ENCODE measurements at places on chromosomes 7 and 10. TPM values are rescaled to one million over a fixed set of nuclear protein-coding genes. Genes with fewer than 3 reads are reported as not detected.

The CCDC3 gene
- 0.12 TPM for total RNA-seq

The TMEM176B gene
- not detected for total RNA-seq

The FAM237B gene
- not detected for total RNA-seq

The OPN1SW gene
- total RNA-seq, result not detected

The OR6V1 gene
- not detected for total RNA-seq

The LOXL4 gene
- total RNA-seq, result not detected

The TAS2R41 gene
- not detected for total RNA-seq

The PROSER2 gene
- 0.31 TPM for total RNA-seq

The SLC39A12 gene
- total RNA-seq, result not detected

DNA sequence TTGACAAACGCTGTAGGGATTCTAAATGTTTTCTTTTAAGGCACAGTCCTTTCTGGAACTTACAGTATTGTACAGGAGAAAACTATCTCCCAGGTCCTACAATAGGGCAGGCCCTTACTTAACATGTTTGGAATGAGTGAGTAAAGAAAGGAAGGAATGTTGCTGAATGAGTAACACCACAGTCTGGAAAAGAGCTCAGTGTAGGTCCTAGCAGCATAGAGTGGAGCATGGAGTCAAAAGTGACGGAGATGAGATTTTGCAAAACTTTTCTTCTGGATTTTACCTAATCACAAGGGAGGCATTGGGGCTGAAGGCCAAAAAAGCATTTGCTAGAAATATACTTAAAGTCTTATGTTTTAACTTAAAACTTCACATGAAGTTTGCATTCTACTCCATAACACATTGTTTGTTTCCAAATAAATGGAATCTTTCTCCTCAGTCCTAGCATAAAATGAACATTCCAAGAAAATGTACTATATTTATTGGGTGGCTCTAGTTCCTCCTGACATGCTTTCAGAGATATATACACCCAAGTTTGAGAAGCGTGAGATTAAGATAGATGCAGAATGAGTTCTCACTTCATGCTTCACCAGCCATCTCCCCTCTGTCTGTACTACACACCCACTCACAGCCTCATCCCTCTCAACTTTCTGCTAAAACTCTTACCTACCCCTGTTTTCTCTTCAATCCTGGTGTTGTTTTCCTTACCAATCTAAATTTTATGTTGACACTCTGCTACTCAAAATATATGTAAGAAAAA, 20.2 kb upstream of the ADD3 start:
- no peak overlapping the region for H3K4me3 ChIP-seq
- no peaks in the 10 kb centered on the region for H3K36me3 ChIP-seq
- no peak overlapping the region for H3K27ac ChIP-seq
- peaks cover 8% of the 10 kb centered on the region for H3K27me3 ChIP-seq
- DNase-seq, result no peak

GRCh38 chr10:75098902-75099673, 12.4 kb upstream of the SAMD8 start:
- no peaks in the 10 kb centered on the region for H3K36me3 ChIP-seq
- DNase-seq, result no peak
- H3K4me3 ChIP-seq, result no peak overlapping the region

GRCh38 chr7:130398526-130399090, 18.3 kb downstream of the CPA1 start:
- peaks cover 27% of the 10 kb centered on the region for H3K4me1 ChIP-seq
- no peak overlapping the region for H3K4me3 ChIP-seq
- no peaks in the 10 kb centered on the region for H3K27me3 ChIP-seq
- peak overlapping the region; percentile 61 for H3K27ac ChIP-seq
- H3K36me3 ChIP-seq, result peaks cover 35% of the 10 kb centered on the region

GRCh38 chr10:35675846-35676245, 33.8 kb upstream of the FZD8 start:
- H3K27me3 ChIP-seq, result peaks cover 2% of the 10 kb centered on the region
- H3K4me3 ChIP-seq, result no peak overlapping the region
- H3K27ac ChIP-seq, result no peak overlapping the region
- no peaks in the 10 kb centered on the region for H3K36me3 ChIP-seq
- no peak for DNase-seq

DNA sequence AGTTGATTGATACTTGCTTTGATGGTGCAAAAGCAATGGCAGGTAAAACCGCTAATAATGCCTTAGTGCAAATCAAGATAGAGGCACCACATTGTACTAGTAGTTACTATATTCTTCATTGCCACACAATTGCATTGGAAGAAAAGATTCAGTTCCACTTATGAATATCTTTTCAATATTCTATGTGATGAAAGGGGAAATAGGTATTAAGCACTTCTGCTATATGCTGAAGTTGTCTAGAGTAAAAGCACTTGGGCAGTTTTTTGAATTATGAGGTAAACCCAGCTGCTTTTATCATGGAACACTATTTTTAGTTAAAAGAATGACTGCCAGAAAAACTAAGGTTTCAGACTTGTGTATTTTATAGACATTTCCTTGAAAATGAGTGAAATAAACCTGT, 15.5 kb downstream of the ENTPD7 start:
- H3K27me3 ChIP-seq, result no peaks in the 10 kb centered on the region
- DNase-seq, result no peak
- H3K4me3 ChIP-seq, result no peak overlapping the region
- H3K4me1 ChIP-seq, result peaks cover 8% of the 10 kb centered on the region

GRCh38 chr10:129277084-129277483, 190.0 kb upstream of the MGMT start:
- DNase-seq, result no peak
- H3K4me1 ChIP-seq, result no peaks in the 10 kb centered on the region
- H3K27me3 ChIP-seq, result peaks cover 10% of the 10 kb centered on the region
- no peak overlapping the region for H3K27ac ChIP-seq
- H3K4me3 ChIP-seq, result no peak overlapping the region

DNA sequence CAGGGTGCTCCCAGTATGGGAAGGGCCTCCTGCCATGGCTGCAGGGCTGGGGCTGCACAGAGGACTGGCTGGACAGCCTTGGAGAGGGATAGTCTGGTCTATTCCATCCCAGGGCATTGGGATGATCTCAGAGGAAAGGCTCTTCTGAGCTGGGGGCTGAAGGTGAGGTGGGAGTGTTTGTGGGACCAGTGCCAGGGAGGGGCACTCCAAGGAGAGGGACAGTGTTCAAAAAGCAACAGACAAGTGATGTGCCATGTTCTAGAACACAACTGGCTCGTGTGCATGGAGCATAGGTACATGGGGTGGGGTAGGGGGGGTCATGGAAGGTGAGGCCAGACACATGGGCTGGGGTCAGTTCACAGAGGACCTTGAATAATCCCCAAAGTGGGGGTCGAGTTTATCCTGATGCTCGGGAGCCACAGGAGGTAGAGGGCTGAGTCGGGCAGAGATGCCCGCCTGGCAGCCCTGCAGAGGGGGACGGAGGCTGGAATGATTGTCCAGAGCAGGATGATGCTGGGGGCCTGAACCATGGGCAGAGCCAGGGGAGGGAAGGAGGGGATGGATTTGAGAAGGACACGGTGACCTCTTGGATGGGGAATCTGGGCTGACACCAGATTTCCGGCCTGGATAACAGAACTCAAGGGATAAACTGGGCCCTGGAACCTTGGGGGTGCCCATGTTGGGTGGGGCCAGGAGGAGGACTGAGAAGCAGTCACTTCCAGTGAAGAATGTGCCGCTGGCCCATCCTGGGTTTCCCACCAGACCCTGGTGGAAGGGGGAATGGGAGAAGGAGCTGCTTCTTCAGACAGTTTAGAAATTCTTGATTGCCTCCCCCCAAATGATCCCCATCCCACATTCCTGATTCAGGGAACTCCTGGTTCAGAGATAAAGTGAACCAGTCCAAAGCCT, 50.4 kb downstream of the NEURL1 start:
- peaks cover 14% of the 10 kb centered on the region for H3K27me3 ChIP-seq
- no peak for DNase-seq
- H3K36me3 ChIP-seq, result no peaks in the 10 kb centered on the region

DNA sequence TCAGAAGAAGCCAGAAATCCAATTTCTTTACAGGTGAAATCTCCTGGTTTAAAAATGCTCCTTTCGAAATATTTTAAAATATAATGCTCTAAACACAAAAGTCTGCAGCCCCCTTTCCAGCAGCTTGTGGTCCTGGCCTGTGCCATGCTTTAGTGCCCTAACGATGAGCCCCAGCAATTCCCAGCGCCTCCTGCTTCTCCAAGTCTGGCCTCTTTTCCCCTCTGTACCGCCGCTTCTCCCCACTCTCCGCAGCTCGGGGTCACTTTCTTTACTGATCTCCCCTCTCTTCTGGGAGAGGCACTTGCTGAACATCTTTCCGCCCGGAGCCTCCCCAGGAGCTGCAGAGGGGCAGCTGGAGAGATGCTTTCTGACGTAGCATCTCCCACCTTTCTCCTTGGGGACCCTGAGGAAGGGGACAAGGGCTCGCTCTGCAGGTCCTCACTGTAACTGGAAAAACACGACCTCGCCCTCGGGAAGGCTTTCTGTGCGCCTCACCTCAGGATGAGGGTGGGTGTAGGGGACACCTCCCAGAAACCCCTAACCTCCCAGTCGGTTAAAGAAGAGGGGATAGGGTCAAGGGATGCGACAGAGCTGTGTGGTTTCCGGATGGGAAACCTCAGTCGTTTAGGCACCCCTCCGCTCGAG, 565 bp upstream of the INA start:
- no peak for DNase-seq
- H3K27me3 ChIP-seq, result peaks cover 54% of the 10 kb centered on the region
- H3K4me1 ChIP-seq, result peaks cover 13% of the 10 kb centered on the region
- H3K4me3 ChIP-seq, result peak overlapping the region; percentile 50
- H3K27ac ChIP-seq, result no peak overlapping the region

DNA sequence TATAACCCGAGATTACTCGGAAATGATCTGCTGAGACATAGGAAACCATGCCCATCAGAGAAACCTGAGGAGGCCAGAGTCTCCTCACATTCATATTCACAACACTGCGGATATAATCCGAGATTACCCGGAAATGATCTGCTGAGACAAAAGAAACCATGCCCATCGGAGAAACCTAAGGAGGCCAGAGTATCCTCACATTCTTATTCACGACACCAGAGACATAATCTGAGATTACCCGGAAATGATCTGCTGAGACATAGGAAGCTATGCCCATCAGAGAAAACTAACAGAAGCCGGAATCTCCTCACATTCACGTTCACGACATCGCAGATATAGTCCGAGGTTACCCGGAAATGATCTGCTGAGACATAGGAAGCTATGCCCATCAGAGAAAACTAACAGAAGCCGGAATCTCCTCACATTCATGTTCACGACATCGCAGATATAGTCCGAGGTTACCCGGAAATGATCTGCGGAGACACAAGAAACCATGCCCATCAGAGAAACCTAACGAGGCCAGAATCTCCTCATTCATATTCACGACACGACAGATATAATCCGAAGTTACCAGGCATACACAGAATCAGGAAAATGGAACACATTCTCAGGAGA, 422.3 kb upstream of the AKR1E2 start:
- H3K27ac ChIP-seq, result no peak overlapping the region
- DNase-seq, result no peak
- peaks cover 2% of the 10 kb centered on the region for H3K27me3 ChIP-seq
- H3K4me3 ChIP-seq, result no peak overlapping the region
- H3K4me1 ChIP-seq, result peaks cover 2% of the 10 kb centered on the region

DNA sequence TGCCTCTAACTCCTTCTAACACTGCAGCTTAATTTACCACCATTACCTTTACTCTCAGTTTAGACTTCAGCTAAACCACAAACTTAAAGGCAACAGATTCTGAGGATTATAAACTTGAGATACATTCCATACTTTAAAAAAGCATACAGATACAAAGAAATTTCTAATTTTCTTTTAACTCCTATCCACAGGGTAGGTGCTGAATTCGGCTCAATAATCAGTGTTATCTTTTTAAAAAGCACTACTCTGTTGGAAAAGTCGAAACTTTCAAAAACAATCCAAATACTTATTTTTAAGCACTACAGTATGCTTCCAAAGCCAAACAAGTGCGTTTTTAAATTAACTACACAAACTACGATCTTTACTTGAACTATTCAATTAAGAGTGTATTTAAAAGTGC, 1.0 kb downstream of the SMNDC1 start:
- H3K4me3 ChIP-seq, result peak overlapping the region; percentile 96
- peaks cover 63% of the 10 kb centered on the region for H3K4me1 ChIP-seq
- peaks cover 35% of the 10 kb centered on the region for H3K36me3 ChIP-seq
- H3K27me3 ChIP-seq, result no peaks in the 10 kb centered on the region
- peak overlapping the region; percentile 91 for H3K27ac ChIP-seq

- no peak for DNase-seq
- no peak overlapping the region for H3K27ac ChIP-seq
- no peak overlapping the region for H3K4me3 ChIP-seq
- H3K27me3 ChIP-seq, result no peaks in the 10 kb centered on the region
- no peaks in the 10 kb centered on the region for H3K4me1 ChIP-seq
Measured at GRCh38 chr7:55240418-55241142, 124.6 kb upstream of the LANCL2 start.

DNA sequence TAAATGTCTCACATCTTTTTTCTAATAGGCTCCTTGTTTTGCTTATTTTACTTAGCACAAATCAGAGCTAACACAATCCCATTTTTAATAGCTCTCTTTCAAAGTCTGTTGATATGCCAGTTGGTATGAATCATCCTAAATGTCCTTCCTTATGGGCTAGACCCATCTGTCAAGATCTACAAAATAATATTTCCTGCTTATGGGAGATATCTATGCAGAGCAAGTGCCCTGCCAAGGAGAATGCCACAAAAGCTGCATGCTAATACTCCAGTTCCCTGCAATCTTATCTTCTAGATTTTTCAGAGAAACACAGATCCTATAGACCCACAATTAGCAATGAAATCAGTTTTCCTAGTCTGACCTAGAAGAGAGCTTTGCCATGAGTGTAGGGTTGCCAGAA, 230.8 kb upstream of the NPVF start:
- no peak overlapping the region for H3K27ac ChIP-seq
- H3K27me3 ChIP-seq, result peaks cover 21% of the 10 kb centered on the region
- no peak for DNase-seq
- H3K4me1 ChIP-seq, result no peaks in the 10 kb centered on the region

DNA sequence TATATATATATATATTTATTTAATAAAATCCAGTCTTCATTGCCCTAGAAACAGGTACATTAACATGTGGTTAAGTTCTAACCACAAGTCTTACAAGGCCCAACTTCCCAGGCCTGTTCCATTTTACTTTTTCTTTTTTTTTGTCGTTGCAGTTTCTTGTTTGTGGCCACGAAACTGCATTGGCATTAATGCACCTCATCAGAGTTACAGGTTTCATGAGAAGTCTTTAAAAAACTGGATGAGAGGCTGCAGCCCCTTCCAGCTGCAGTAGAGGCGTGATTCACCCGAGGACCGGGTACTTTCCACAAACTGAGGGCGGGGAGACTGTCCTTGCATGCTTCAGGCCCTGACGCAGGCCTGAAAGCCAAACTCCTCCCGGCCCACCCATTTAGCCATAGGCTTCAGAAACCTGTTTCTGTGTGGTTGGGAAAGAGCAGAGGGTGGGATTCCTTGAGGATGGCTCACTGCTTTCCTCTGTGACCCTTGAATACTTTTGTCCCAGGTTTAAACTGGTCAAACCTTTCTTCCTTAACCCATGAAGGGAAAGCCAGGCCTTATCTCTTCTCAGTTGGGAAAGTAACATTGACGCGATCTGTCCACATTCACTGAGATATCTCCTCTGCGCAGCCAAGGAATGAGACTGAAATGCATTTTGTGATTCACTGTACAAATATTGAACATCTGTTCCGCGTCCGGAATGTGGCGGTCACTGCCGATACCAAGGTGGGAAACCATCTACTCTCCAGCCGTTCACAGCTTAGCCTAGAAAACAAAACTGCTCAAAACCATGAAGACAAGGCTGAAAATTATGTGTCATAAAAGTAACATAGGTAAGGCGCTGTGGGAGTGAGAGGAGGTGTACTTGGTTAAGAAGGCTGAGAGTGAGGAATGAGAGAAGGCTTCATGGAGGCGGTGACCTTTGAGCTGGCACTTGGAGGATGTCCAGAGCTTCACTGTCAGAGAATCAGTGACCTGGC, 311.7 kb downstream of the GATA3 start:
- H3K4me1 ChIP-seq, result peaks cover 46% of the 10 kb centered on the region
- H3K27me3 ChIP-seq, result no peaks in the 10 kb centered on the region
- peak; percentile 13 for DNase-seq
- H3K4me3 ChIP-seq, result no peak overlapping the region
- peaks cover 14% of the 10 kb centered on the region for H3K36me3 ChIP-seq
- H3K27ac ChIP-seq, result peak overlapping the region; percentile 48

Measured in activated CD4-positive, alpha-beta T cell treated with anti-CD3 and anti-CD28 coated beads, Interleukin-2, amount 10 ng/mL, durations not matched to agents 7 days and 5 days (primary cell).